ENCODE measurements at places on chromosomes 7 and 10.

- DNase-seq, result no peak
Measured at GRCh38 chr7:134962270-134962780, 24.0 kb upstream of the AGBL3 start.

DNA sequence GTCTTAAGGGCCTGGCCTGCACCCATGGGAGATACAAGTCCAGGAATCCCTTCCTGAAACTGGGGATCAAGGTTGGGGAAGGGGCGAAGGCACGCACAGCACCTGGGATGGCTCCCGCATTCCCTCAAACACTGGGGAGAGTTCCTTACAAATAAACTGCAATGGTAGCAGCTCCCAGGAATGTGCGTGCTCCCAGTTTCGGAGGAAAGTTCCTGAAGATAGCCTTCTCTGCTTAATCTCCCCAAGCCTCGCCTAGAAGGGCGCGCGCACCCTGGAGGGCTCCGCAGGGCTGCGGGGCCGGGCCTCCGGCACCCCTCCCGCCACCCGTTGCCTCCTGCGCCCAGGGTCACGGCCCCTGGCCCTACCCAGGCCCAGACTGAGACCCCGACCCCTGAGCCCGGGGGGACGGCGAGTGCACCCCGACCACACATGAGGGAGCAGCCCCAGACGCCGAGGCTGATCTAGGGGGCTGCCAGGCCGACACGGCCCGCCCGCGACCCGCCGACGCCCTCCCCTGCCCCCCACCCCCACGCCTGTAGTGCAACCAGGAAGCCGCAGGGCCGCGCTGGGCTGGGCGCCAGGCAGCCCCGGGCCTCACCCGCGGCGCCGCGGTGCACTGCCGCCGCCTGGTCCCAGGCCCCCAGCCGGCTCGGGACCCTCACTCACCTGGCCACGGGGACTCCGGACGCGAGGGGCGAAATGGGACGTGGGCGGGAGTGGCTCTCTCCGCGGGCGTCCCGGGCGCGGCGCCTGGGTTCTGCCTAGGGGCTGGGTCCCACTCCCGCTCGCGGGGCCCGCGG is 460 bp downstream of the ANXA11 start:
- DNase-seq, result no peak

DNA sequence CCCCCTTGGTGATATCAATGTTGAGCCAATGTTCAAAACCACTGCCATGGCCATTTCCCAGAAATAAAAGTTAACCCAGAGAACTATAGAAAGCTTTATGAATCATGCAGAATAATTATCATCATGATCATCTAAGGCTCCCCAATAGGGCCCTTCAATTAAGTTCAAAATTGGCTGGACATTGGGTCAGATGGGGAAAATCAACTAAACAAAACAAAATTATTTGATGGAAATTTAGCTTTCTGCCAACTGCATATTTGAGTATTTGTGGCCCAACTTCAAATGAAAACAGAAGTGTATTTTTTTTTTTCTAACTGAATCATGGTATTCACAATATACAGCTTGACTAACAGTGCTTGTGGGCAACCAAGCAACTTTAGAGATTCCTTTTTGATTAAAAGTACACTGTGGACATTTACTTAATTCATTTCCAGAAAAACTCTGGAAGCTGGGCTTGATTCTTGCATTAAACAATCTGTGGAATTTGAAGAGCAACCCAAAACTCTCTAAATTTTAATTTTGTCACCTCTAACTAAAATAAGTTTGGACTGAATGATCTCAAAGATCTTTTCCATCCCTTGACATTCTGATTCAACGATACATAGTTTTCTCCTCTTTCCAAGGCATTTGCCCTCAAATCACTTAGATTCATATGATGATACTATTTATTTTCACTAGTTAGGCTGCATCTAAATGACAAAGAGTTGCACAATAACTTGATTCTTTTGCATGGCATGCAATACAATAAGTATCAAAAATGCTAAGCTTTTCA is 203.2 kb downstream of the AHR start:
- DNase-seq, result no peak

DNA sequence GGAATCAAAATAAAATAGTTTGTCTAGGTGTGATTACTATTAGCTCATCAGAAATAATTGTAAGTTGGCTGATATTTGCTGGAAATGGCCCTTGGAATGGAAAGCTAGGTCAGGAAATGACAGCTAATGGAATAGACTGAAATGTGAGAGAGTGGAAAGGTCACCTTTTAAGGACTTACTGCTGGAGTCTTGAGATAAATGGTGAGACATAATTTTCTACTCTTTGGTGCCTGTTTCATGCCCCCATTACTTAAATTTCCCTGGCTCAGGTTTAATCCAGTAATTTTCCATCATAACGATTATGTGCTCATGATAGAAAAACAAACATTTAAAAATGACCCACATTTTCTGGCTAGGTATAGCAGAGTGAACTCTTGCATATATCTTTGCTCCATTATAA is 123.6 kb downstream of the ADAM22 start:
- DNase-seq, result no peak

- no peak for DNase-seq
Measured at GRCh38 chr7:28533731-28534531, 121.6 kb downstream of the CREB5 start.

GRCh38 chr7:25850735-25851134 is 301.3 kb upstream of the NFE2L3 start:
- no peak for DNase-seq

DNA sequence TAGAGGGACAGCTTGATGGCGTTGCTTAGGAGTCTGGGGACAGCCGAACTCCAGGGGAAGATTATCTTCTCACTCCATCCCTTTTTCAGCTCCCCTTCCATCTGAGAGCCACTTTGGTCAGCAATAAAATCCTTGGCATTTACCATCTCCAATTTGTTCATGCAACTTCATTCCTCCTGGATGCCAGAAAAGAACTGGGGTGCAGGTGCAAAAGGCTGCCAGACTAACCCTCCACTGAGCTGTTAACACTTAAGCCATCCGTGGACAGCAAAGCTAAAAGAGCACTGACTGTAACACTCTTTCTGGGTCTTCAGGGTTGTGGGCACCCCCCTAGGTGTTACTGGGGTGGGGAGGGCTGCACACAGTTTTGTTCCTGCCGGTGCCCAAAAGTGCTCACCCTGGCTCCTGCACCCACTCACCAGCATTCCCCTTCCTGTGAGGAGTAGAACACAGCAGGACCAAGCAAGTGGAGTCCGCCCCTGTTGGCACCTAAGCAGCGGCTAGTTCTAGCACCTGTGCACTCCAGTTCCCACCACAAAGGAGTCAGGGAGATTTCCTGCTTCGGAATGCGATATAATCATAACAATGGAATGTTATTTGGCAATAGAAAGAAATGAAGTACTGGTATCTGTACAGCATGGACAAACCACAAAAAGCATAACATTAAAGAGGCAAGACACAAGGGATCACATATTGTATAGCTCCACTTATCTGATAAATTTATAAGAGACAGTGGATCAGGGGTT is 95.1 kb downstream of the NPY start:
- peak; percentile 68 for DNase-seq

GRCh38 chr10:86371691-86372090 is 5.1 kb upstream of the GRID1 start:
- DNase-seq, result no peak

- DNase-seq, result peak; percentile 56
Measured at GRCh38 chr10:10870523-10871241, 147.0 kb upstream of the CELF2 start.

DNA sequence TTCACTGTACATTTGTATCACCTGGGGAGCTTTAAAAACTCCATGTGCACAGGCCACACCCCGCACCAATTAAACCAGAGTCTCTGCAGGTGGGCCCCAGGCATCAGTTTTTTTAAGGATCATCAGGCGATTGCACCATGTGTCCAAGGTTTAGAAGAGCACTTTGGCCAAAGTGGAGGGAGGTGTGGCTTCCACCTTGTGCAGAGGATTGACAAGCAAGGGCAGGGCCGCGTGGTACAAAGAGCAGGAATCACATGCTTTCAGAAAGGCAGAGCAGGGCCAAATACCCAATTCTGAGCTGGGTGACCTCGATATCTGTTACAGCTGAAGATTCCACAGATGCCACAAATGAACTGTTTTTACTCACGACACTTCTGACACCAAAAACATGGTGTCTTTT is 52.4 kb downstream of the NOC3L start:
- DNase-seq, result no peak

DNA sequence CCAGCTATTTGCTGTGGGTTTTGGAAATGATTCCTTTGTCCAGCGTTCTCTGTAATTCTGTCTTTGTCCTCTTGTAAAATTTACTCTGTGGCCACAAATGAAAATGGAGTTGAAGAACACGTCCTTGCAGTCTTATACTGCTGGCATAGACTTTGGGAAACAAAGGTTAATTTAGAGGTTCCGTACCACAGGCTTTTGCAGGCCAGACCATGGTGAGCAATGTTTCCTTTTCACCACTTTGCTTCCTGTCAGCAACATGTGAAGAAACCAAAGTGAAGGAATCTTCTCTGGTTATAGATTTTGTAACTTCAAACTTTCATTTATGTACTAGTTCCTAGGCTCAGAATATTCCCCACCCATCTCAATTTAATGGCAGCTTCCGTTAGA is 488.5 kb downstream of the MDFIC start:
- no peak for DNase-seq

GRCh38 chr10:27068217-27068891 is 31.9 kb downstream of the ANKRD26 start:
- DNase-seq, result no peak

DNA sequence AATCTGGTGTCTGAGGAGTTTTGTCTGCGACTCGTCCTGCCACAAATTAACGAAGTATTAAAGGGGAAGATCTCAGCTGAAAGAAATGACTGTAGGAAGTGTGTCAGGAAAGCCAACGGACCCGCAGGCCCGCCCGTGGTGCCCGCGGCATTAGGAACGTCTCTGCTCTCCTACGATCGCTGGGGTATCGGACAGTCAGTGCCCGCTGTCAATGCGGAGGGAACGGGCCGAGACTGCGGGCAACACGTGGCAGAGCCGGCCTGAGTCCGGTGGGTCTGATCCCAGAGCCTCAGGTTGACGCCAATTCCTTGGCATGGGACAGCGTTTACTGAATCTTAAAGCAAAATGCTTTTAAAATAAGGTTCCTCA is 128.7 kb downstream of the KBTBD2 start:
- no peak for DNase-seq

- no peak for DNase-seq
Measured at GRCh38 chr10:89352802-89353201, 25.0 kb downstream of the IFIT3 start.

DNA sequence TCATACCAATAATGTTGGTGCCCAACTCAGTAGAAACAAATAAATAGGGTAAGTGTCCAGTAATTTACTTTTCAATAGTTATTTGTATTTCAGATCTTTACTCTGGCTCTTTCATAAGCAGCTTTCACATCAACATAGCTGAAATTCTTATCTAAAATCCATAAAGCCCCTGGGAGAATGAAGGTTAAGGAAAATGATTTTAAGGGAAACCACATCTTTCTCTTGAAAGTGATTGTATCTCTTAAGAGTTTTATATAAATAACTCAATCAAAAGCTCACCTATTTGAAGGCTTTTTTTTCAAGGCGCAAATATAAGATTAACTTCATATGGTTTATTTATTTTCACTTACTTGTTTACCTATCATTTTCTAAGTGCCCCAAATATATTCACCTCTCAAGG is 324.4 kb downstream of the HGF start:
- no peak for DNase-seq

- no peak for DNase-seq
Measured at GRCh38 chr7:20650782-20651181, 35.3 kb downstream of the ABCB5 start.

DNA sequence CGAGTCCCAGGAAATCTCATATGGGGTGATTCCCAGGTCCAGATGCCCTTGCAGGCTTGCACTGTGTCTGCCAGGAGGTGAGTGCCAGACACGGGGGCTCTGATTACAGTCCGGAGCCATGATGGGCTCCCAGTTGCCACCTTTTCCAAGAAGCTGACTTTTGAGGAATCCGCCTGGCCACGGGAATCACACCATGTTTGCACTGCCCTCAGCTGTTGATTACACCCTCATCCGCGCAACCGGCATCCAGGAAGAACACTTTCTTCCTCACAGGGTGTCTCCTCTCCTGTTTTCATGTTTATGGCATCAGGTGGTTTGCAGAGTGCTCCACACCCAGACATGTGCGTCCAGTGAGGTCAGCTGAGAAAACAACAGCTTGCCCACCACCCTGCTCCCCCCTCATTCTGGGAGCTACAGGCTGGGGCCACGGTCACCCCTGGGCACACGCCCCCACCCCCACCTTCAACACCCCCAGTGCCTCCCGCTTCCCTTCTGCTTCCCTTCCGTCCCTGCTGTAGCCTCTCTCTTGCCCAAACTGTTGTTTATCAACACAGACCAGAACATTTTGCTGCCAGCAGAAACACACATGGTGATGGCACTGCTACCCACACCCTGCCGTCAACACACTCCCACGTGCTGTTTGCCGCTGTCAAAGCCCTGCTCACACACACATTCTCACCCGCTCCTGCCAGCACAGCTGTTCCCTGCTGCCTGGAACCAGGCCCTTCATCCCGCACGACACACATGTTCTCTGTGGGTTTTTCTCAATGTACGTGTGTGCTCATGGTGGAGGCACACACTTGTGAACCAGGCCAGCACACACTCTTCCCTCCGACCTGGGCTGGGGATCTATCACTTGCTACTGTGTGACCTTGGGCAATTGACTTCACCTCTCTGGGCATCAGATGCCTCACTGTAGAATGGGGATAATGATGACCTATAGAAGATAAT is 35.8 kb downstream of the DDIT4 start:
- DNase-seq, result no peak

DNA sequence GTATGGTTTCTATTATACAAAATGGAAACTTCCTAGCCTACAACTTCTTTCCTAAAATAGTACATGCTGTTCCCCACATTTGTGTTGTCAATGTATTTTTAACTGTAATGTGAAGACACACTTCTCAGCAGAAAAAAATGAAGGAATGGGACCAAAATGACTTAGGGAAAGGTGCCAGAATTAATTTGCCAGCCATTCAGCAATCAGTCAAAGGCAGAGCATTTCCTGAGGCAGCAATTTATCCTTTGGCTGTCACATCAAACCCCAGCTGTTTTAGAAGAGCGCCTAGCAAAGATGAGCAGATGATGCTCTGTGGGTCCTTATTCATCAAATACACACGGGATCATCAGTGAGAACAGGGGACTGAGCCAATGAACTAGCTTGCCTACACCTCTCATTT is 592.5 kb downstream of the KCNMA1 start:
- no peak for DNase-seq

DNA sequence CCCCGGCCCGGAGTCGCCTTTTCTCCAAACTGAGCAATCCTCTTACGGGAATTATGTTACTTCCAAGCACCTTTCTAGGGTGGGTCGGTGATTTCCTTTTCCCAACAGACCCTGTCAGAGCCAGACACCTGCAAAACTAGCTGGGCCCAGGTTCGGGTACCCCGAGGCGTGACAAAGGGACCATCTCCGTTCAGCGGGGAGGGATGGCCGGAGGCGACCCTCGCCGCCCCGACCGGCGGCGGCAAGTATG is 445 bp downstream of the PPA1 start:
- no peak for DNase-seq

- DNase-seq, result no peak
Measured at GRCh38 chr7:150332852-150333635, 8.4 kb downstream of the RARRES2 start.
